ENCODE measurements at places on chromosomes 2 and 18.

- no peak for DNase-seq
These were observed 233.9 kb upstream of the SP5 start for GRCh38 chr2:170481201-170481600.

DNA sequence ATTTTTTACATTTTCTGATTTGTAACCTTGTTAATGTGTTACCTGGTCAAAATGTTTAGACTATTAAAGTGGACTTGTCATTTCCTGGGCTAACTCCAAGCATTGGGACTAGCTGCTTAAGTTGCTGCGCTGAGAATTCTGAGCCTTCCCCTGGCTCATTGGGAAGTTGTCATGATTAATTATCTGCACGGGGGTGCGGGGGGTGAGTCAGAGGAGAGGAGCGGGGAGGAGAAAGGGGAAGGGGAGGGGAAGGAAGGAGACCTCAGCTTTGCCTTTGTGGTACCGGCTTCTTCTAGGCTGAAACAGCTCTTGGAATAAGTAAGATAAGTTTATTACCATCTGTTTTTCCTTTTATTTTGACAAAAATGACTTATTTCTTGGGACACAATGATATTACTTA is 52.9 kb upstream of the APCDD1 start:
- no peak for DNase-seq

GRCh38 chr2:86254576-86255538 is 55.6 kb downstream of the MRPL35 start:
- no peak for DNase-seq

DNA sequence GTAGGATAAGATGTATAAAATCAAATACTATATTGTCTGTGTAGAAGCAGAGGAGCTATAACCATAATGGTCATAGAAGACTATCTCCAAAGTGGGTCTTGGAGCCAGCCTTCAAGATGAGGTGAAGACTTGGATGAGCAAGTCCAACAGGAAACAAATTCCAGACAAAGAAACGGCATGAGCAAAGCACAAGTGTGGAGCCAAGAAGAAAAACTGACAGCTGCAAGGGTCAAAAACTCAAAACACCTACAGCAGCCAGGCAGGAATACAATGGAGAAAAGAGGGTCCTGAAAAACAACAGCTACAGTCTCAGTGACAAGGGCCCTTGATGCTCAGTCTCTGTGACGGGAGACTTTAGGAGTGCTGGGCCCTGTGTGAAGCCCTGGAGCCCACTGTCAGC is 102.4 kb downstream of the STK39 start:
- DNase-seq, result no peak

- DNase-seq, result no peak
These were observed 155.5 kb downstream of the TMEM247 start for GRCh38 chr2:46634905-46635304.

DNA sequence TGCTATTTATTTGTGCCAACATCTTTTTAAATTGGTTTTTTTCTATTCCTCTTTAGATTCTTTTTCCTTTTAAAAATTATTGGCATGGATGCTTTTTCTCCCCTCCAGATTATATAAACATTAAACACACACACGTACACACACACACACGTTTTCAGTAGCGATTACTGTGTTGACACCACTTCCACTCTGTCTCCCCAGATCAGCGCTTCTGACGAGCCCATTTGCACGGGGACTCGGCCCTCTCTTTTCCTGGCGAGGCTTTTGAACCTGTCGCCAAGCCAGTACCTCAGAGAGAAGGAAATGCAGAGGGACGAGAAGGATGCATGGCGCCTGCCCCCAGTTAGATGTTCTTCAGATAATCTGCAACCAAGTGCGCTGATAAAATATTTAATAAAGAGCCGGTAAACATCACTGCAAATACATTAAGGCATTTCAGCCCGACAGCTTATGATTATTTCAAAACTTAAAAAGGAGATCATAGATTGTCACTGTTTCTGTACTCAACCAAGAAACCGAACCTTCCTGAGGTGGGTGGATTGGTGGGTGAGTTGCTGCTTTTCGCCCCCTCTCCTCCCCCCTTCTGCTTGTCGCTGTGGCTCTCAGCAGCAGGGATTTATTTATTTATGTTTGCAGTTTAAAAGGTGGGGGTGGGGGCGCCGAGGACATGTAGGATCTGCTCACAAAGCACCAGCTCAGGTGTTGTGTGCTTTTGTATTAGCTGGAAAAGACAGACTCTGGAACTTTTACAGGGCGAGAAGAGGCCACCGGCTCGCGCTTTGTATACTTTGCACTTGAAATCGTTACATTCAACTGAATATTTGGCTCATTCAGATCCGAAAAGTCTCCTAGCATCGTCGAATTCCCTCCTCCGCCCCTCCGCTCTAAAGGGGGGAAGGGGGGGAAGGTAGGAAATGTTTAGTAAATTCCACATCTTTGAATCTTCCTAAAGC is 787 bp upstream of the TBR1 start:
- DNase-seq, result peak; percentile 5

GRCh38 chr2:160838147-160838546 is 322.1 kb upstream of the TANK start:
- no peak for DNase-seq

GRCh38 chr2:8858910-8859309 is 21.5 kb upstream of the KIDINS220 start:
- DNase-seq, result no peak

DNA sequence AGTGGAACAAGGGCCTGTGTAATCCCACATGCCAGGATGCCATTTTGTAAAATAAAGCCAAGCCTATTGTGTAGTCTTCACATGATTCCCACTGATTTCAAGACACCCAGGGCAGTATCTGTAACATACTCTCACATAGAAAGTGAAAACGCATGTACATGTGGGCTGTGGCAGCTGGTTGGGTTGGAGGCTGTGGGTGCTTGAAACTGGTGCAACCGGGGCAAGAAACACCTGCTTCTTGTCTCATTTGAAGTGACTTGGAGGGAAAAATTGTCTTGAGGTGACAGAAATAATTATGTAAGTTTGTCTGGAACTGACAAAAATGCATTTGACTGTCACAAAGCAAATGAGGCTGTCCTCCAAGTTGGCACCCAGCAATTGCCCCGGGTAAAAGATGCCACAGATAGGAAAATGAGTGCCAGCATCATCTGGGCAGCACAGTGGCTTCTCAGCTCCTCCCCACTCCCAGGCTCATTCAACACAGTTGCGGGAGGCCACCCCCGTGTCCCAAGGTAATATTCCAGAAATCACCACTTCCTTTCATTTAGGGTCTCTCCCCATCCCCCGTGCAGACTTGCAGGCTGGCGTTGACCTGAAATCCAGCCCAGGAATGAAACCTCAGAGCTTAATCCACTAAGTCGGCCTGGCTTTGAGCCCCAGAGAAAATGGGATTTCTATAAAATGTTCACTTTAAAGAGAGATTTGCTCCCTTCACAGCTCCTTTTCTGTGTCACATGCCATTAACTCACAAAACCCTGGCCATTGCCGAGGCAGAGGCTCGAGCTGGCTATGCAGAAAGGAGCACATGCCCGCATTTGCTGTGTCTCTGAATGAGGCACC is 293.9 kb upstream of the PARD3B start:
- no peak for DNase-seq

DNA sequence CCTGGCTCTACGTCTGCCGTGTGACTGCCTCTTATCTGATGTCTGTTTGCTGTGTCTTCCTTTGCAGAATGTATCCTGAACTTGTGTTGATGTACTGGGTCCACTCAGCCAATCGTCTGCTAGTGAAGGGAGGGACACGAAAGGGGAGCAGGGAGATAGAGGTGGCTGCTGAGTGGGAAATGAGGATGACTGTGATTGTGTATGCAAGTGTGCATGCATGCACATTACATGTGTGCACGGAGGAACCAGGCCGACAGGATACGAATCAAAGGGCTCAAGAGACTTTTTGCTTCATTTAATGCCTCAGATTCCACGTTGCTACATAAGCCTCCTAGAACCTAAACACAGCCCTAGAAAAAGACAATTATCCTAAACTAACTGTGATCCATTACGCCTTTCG is 111.2 kb downstream of the TFCP2L1 start:
- DNase-seq, result no peak

DNA sequence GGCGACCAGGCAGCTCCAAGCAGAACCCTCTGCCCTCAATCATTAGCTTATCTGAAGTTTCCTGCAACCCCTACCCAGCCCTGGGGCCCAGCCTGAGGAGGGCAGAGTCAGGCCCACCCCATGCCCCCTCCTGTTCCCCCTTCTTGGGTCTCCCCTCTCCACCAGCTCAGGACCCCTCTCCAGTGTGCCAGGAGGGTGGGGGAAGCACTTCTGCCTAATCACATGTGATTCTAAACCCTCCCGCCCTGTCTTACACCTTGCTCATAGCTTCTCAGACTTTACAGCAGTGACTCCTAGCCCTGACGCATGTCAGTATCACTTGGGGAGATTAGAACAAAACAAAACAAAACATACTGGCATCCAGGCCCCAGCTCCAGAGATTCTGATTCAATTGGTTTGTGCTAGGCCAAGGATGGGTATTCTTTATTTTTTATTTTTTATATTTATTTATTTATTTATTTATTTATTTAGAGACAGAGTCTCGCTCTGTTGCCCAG is 42.5 kb upstream of the ASAP2 start:
- DNase-seq, result no peak

DNA sequence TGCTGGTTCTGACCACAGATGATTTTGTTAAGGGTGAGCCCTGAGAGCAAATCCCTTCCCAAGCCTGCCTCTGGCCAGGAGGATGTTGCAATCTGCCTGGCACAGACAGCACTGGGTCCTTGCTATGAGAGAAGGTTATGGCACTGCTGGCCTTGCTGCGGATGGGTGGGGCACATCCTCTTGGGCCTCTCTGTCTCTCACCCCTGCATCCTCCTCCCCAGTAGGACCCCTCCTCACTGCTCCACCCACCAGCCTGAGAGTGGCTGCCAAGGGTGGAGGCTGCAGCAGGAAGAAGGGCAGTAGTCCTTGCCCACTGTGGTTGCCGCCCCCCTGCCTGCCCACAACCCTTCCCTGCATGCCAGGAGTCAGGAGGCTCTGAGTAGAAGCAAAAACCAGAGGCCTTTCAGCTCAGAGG is 180.9 kb downstream of the ZBTB7C start:
- DNase-seq, result no peak

DNA sequence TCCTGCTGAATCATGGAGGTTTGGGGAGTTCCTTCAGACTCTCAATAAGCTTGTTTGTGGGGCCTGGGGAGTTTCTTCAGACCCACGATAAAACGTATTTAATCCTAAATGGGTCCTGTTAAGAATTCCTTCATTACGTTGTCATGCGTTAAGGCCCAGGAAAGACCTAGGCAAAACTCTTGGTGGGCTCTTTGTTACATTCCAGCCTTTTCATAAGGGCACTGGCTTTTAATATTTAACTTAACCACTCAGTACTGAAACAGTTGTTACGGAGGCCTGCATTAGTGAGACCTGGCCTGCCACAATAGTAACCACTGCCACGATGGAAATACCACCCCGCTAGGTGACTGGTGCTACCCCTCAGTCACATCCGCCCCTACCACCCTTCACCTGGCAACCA is 17.5 kb upstream of the BIN1 start:
- no peak for DNase-seq

- DNase-seq, result no peak
These were observed 111.3 kb upstream of the REV1 start for GRCh38 chr2:99600981-99601651.

DNA sequence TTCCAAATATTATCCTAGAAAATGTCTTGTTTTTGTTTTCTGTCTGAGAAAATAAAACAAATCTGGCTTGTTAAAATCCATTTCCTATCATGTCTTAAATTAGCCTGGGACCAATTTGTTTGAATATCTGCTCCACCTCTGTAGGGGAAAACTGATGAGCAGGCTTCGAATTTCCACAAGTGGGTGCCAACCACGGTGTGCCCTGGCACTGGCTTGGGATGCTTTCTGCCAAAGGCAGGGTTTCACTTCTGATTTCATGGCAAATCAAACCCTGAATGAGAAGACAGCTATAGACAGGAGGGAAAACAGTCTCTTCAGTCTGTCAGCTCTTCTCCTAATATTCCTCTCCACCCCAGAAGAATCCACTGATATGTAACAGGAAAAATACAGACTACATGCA is 33.7 kb upstream of the STAT4 start:
- DNase-seq, result no peak
